Stimulated activated CD4-positive, alpha-beta T cell treated with anti-CD3 and anti-CD28 coated beads, Interleukin-1b, Interleukin-23, amount 100 ng/mL, for 1 hour (primary cell): ENCODE measurements at places on chromosomes 3 and 15.

GRCh38 chr3:70028361-70028760 lies 28.8 kb downstream of the SAMMSON start:
- DNase-seq: no peak

DNA sequence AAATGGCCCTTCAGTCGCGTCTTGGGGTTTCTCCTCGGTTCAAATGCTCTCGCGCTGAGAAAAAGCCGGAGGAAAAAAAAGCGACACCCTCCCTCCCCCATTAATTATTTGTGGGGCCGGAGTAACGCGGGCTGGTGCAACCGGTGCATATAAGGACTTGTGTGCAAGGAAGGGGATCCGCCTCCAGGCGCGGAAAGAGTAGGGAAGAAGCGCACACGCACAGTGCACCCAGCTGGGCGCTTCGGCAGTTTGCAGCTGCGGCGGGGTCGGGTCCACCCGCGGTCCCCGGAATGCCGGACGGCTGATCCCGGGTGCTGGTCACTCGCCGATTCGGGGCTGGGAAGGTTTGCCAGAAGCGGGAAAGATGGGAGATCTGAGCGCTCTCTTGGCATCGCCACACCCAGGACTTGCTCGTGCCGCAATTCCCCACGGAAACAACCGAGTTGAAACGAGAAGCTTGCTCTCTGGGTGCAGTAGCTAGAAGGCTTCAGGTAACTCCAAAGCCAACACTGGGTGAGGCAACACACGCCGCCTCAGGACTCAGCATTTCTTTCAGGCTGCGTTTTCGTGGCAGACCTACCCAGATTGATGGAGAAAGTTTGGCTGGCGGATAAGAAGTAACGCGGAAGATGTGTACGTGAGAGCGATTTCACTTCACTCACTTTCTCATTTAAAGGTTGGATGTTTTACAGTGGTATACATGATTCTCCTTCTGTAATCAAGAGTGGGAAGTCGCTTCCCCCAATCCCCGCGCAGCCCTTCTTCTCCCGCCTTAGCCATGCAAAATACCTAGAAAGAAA lies 720 bp upstream of the TNIK start:
- peak; percentile 19 for DNase-seq

- DNase-seq: peak; percentile 45
Observed at GRCh38 chr15:79184465-79184892, 93.9 kb upstream of the RASGRF1 start.

DNA sequence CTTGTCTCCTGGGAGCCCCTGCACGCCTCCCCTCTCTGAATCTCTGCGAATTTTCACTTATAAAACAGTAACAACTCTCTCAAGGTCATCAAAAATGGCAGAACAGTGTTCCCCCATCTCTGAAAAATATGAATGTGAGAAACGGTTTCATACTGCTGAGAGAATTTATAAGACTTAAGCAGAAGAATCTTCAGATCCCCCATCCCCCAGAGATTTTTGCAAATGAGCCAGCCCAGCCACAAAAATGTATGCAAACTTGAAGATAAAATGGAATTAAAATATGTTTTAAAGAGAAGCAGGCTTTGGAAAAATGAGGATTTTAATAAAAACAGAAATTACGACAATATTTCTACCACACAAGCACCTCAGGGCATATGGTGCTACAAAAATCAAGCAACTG lies 173.0 kb downstream of the STT3B start:
- DNase-seq: no peak

DNA sequence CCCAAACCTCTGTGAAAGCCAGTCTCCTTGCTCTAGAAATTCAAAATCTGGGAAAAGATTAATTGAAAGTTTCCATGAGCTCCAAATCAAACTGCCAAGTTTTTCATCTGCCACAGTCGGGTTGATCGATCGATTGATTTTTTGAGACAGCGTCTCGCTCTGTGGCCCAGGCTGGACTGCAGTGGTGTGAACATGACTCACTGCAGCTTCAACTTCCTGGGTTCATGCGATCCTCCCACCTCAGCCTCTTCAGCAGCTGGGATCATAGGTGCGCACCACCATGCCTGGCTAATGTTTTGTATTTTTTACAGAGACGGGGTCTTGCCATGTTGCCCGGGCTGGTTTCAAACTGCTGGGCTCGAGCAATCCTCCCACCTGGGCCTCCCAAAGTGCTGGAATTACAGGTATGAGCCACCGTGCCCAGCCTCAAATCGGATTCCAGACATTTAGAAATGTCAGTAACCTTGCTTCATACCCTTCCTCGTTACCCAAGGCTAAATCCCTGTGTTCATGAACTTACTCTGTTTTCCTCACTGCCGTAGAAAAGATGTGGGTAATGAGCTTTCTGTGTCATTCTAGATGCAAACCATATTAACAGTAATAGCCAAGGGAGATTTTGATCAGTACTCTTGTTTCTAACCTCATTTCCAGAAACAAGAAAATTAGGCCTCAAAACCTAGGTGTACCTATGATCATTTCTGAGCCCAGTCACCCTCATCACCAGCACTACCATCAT lies 105.9 kb upstream of the AKAP13 start:
- no peak for DNase-seq

- no peak for DNase-seq
Observed at GRCh38 chr3:197226179-197226578, 72.2 kb downstream of the DLG1 start.

DNA sequence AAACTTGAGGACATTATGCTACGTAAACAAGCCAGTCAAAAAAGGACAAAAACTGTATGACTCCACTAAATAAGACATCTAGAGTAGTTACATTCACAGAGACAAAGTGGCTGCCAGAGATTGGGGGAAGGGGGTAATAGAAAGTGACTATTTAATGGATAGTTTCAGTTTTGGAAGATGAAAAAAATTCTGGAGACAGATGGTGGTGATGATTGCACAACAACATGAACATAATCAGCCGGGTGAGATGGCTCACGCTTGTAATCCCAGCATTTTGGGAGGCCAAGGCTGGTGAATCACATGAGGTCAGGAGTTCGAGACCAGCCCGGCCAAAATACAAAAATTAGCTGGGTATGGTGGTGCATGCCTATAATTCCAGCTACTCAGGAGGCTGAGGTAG lies 40.6 kb downstream of the DPP8 start:
- no peak for DNase-seq

DNA sequence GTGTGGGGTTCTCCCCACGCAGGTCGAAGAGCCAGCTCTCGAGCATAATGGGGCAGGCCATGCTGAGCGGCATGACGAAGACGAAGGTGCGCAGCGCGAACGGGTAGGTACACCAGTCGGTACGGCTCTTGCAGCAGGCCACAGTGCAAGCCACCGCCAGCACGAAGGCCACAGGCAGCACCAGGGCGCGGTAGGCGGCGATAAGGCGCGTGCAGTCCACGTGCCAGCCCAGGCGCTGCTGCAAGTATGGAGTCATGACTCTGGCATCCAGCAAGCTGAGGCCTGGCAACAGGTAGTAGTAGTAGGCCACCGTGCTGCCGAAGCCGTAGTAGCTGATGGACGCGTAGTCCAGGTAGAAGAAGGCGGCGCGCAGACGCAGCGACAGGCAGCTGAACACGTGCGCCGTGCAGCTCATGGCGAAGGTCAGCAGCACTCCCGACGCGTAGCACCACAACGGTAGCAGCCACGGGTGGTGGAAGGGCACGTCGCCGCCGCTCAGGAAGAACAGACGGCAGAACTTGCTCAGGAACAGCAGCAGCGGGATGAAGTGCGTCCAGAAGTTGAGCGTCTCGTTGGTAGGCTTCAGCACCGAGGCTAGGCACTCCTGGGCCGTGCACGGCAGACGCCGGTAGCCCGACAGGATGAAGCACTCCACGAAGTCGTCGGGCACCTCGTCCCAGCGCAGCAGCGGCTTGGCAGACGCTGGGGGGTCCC lies 797 bp downstream of the PAQR9 start:
- no peak for DNase-seq

GRCh38 chr3:12458901-12459300 lies 25.4 kb upstream of the TSEN2 start:
- no peak for DNase-seq

- DNase-seq: no peak
Observed at GRCh38 chr15:69790632-69791031, 307.1 kb downstream of the TLE3 start.

DNA sequence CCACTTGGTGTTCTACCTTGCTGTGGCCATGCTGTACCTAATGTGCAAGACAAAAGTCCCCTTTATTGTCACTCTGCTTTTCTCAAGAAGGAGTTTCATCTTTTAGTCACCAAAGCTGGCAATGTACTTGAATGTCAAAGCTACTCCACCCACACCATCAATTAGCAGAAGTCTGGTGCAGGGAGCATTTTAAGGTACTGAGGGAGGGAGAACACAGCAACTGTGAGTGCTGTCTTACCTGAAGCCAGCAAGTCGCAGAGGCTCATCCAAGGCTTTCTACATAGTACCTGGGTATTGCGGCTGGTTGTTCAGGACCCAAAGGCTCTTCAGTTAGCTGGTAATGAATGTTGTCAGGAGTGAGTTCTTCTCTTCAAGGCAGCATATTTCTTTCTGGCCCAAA lies 820.4 kb downstream of the OTOL1 start:
- no peak for DNase-seq

GRCh38 chr3:185081521-185081920 lies 71.3 kb downstream of the C3orf70 start:
- DNase-seq: no peak

GRCh38 chr15:101579631-101580163 lies 72.5 kb downstream of the TM2D3 start:
- no peak for DNase-seq

DNA sequence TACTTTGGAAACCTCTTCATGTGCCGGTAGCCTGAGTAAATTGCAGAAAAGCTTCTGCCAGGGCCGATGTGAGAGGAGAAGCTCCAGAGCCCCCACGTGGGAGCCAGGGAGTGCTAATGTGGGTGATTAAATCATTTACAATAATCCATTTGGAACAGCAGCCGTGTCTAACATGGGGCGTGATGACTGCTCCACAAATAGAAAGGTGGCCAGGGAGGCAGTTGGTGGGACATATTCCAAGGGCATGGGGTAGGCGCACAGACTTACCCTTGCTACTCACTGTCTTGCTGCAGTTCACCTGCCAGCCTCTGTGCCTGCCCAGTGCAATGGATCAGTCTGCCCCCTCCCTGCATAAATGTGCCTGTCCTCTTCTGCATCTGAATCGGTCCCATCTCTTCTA lies 39.3 kb upstream of the INSYN1 start:
- DNase-seq: no peak

- no peak for DNase-seq
Observed at GRCh38 chr3:104870276-104870675, 496.4 kb upstream of the ALCAM start.

DNA sequence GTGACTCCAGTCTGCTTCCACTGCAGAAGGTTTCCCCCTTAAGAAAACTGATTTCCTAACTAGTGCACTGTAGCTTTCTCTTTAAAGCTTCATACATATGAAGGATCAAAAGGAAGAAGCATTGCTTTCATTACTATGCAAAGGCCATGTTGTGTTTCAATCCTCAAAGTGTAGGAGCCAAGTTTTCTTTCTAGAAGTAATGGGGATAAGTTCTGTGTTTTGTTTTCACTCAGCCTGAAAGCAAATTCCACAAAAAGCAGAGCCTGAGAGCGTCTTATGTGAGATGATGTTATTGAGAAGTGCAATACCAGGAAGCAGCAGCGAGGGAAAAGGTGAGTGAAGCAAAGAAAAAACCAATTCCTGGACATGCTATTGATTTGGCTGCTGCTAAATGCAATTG lies 99.7 kb downstream of the GMNC start:
- DNase-seq: no peak

DNA sequence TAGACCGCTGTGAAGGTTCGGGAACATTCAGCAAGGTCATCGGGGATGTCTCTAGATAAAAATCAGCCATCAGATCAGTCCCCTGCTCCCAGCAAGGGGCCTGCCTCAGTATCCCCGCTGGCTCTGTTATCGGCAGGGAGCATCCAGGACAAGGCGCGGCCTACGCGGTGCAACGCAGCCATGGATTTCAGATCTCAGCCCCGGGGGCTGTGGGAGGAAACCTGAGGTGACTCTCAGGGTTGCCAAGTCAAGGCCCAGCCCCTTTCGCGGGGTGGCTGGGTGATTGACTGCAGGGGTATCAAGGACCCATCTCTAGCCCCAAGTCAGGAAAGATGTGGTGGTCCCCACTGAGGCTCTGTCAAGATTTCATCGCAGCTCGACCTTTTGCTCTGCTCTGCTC lies 23.1 kb upstream of the CD47 start:
- DNase-seq: no peak

DNA sequence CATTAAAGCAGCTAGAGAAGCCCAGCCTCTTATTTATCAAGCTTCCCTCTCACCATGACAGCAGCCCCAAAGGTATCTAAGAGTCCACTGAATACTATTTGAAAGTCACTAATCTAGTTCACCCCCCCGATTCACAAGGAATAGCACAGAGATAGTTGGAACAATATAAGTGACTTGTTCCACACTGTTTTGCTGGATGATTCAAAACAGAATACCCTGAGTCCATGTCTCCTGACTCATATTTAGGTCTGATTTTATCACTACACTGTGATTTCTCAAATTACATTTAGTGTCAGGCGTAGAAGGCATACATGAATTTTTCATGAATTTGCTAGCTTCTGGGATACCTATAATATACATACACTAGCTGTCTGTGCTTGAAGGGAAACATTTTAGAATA lies 18.7 kb upstream of the EOGT start:
- DNase-seq: no peak

DNA sequence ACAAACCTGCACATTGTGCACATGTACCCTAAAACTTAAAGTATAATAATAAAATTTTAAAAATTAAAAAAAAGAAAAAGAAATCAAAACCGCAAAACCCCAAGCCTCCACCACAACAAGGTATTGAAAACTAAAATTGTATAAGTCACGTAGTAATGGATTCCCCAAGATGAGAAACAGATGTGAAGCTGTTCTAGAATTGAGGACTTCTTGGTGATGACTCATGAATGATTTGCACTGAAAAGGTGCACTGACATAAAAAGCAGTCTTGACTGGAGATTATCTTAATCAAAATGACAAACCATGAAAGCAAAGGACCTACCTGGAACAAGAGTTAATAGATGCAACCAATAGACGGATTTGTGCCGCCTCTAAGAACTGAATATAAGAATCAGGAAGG lies 225.8 kb downstream of the MYRIP start:
- DNase-seq: no peak

GRCh38 chr15:66841953-66842681 lies 140.1 kb downstream of the SMAD6 start:
- DNase-seq: no peak

DNA sequence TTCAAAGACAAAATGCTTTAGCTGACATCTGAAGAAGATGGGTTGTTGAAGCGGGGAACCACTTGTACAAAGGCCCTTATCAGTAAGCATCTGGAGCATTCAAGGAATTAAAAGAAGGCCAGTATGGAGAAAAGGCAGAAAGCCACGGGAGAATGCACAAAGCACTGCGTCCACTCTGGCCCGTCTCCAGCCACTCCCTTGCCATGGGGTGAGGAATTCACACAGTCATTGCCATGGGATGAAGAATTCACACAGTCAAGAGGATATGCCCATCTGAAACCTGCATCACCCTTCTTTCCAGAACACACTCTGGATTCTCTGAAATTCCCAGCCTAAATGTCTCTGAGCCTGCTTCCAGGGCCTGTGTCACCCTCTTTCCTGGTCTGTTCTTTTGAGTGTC lies 26.7 kb upstream of the STAG1 start:
- no peak for DNase-seq
